Karpas-422 (cell line): ENCODE measurements at places on chromosomes 1 and 21. TPM values are rescaled to one million over a fixed set of nuclear protein-coding genes. Genes with fewer than 3 reads are reported as not detected.

The DCAF8 gene
- 89.7 and 132 TPM in 2 replicates for total RNA-seq

DNA sequence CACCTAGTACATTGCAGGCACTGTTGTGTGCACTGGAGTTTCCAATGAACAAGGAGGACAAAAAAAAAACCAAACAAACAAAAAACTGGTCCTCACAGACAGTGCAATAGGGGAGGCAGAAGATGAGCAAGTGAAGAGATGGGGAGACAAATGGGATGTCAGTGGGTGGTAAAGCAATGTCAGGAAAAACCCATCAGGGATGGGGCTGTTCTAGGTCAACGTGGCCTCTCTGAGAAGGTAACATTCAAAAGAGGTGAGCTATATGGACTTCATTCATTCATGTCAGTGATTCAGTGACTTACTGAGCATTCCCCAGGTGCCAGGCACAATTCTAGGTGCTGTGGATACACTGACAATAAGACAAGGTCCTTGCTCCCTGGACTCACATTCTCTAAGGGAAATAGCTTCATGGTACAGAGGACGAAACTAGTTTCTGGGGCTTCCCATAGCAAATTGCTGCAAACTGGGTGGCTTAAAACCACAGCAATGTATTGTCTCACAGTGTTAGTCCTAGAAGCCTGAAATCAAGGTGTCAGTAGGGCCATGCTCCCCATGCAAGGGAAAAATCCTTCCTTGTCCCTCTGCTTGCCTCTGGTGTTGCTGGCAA is 140.5 kb upstream of the KLHDC7A start:
- no peaks in the 10 kb centered on the region for H3K27me3 ChIP-seq
- H3K4me1 ChIP-seq, result no peaks in the 10 kb centered on the region
- H3K27ac ChIP-seq, result no peak overlapping the region
- H3K4me3 ChIP-seq, result no peak overlapping the region
- DNase-seq, result no peak

- peaks cover 61% of the 10 kb centered on the region for H3K36me3 ChIP-seq
- no peak overlapping the region for H3K27ac ChIP-seq
- no peak overlapping the region for H3K4me3 ChIP-seq
These were observed 22.4 kb downstream of the URB2 start for GRCh38 chr1:229648406-229648805.

DNA sequence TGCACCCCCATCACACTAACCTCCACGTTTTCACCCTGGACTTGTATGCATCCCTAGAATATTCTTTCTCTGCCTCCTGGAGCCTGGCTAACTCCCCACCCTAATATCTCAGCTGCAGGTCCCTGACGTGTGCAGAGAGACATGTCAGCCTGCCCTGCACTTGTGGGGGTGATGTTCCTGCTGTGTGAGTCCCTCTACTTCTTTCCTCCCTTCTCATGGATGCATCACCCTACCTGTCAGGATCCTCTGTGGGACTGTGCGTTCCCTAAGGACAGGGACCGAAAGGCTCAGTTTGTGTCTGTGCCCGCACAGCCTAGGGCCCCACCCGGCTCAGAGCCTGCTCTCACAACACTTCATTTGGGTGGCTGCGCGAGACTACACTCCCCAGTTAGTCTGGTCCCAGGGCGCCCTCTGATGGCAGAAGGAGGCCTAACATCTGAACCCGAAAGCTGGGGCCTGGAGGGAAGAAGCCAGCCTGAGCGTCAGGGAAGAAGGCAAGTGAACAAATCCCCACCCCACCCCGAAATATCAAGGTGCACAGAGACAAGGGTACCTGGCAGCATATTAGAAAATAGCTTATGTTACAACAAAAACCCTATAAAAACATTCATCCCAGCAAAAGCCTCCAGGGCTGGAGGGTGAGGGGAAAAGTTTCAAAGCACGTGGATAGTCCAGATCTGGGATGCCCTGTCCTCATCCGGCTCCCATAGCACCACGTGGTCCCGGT is 3.7 kb downstream of the CD52 start:
- H3K27ac ChIP-seq, result peak overlapping the region; percentile 87
- peaks cover 53% of the 10 kb centered on the region for H3K4me1 ChIP-seq
- no peak overlapping the region for H3K4me3 ChIP-seq
- H3K27me3 ChIP-seq, result no peaks in the 10 kb centered on the region

The WNT3A gene
- not detected in 2 replicates for total RNA-seq

The TMEM52 gene
- not detected in 2 replicates for total RNA-seq

GRCh38 chr21:27192281-27192949 is 225.5 kb upstream of the ADAMTS5 start:
- H3K4me1 ChIP-seq, result no peaks in the 10 kb centered on the region
- DNase-seq, result no peak
- no peaks in the 10 kb centered on the region for H3K27me3 ChIP-seq
- no peaks in the 10 kb centered on the region for H3K36me3 ChIP-seq
- no peak overlapping the region for H3K27ac ChIP-seq

The RIMKLA gene
- total RNA-seq, result 1.1 and 2.1 TPM in 2 replicates

DNA sequence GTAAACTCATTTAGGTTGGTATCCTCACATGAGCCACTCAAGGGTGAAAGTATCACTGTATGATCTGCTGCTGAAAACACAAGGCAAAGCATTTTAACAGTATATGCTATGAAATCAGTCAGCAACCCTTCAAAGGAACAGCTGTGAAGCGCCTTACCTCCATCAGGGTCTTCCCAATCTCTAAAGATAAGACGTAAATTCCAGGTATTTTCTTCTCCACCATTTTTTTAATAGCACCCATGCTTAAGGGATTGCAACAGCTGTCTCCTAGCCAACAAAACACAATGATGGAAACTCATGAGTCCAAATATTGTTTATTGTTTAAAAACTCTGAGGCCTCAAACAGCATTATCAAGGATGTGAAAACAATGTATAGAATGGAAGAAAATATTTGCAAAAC is 4.8 kb downstream of the PPT1 start:
- H3K27me3 ChIP-seq, result no peaks in the 10 kb centered on the region
- no peak overlapping the region for H3K4me3 ChIP-seq
- no peak for DNase-seq
- H3K27ac ChIP-seq, result no peak overlapping the region

- no peaks in the 10 kb centered on the region for H3K4me1 ChIP-seq
- DNase-seq, result no peak
These were observed 5.0 kb downstream of the ADAMTS1 start for GRCh38 chr21:26840201-26840600.

GRCh38 chr1:50976111-50976889 is 6.3 kb downstream of the CDKN2C start:
- no peaks in the 10 kb centered on the region for H3K27me3 ChIP-seq
- H3K36me3 ChIP-seq, result 0 out of 2 replicates have a peak, but pooled peaks cover 5% of the 10 kb centered on the region
- H3K27ac ChIP-seq, result no peak overlapping the region
- DNase-seq, result peak; percentile 55
- peaks cover 53% of the 10 kb centered on the region for H3K4me1 ChIP-seq

The SPRR2E gene
- not detected in 2 replicates for total RNA-seq

The CYP4A11 gene
- total RNA-seq, result not detected in 2 replicates

The TNFSF4 gene
- total RNA-seq, result 0.26 and 1.2 TPM in 2 replicates

The TMEM61 gene
- total RNA-seq, result not detected in 2 replicates

- DNase-seq, result no peak
- H3K4me1 ChIP-seq, result no peaks in the 10 kb centered on the region
- H3K36me3 ChIP-seq, result no peaks in the 10 kb centered on the region
- no peak overlapping the region for H3K4me3 ChIP-seq
These were observed 12.5 kb downstream of the NCAM2 start for GRCh38 chr21:21010698-21011097.

The BATF3 gene
- total RNA-seq, result 4.4 and 7.7 TPM in 2 replicates

The SLC9C2 gene
- not detected in 2 replicates for total RNA-seq

DNA sequence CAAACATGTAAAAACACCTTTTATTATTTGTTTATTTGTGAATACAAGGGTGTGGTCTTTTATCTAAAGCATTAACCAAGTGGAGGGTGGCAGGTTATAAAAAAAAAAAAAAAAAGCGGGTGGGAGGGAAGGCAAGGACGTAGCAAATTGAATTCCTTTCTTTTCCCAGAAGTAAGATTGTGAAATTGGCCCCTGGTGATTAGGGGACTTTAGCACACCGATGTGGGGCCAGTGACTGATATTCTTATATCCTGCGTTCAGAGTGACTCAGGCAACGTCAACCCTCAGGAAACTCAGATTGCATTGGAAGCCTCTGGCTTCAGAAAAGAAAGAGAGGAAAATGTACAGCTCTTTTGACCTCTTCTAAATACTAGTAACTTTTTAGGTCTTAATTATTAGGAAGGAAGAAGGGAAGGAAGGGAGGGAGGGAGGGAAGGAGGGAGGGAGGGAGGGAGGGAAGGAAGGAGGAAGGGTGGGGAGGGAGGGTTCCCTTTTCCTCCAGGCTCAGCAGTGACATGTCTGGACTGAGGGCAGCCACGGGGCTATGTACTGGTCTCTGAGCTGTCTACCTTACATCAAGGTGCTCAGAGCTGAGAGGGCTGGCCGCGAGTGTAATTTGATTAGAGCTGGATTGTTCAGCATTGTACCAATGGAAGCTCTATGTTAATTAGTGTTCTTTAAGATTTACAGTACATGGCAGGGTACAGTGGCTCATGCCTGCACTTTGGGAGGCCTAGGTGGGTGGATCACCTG is 30.2 kb downstream of the EVA1C start:
- no peaks in the 10 kb centered on the region for H3K4me1 ChIP-seq
- H3K27me3 ChIP-seq, result no peaks in the 10 kb centered on the region
- H3K36me3 ChIP-seq, result no peaks in the 10 kb centered on the region
- H3K4me3 ChIP-seq, result no peak overlapping the region

DNA sequence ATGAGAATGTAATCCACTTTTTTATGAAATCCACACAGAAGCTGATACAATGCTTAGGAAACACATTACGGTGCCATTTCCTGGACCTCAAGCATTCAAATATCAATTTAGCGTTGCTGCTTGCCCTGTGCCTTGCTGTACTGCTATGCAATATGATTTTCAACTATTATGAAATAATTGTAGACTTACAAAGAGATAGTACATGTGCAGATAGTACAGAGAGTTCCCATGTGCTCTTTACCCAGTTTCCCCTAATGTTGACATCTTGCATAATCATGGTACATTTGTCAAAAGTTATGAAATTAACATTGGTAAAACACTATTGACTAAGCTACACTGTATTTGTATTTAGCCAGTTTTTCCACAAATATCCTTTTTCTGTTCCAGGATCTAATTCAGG is 37.7 kb upstream of the PTBP2 start:
- H3K4me3 ChIP-seq, result no peak overlapping the region
- no peak for DNase-seq
- no peaks in the 10 kb centered on the region for H3K27me3 ChIP-seq
- no peaks in the 10 kb centered on the region for H3K36me3 ChIP-seq
- H3K27ac ChIP-seq, result no peak overlapping the region

- H3K27me3 ChIP-seq, result no peaks in the 10 kb centered on the region
- H3K36me3 ChIP-seq, result no peaks in the 10 kb centered on the region
These were observed 106.8 kb downstream of the LMO4 start for GRCh38 chr1:87435484-87435883.

The NDUFS5 gene
- total RNA-seq, result 259 and 372 TPM in 2 replicates

DNA sequence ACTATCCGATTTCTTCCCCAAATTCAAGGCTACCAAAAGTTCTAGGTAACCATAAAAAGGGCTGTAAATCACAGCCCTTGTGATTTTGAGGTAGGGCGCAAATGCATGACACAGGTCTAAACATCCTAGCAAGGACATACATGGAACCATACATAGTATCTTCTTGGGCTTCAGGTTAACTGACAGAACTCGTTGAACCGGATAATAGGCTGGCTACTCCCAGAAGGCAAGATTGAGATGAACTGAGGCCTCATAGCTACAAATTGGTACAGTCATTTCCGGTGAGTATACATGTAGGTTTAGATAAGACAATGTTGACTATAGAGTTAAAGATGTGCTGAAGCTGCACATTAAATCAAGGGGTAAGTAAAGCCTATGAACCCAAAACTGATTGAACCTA is 27.3 kb upstream of the TP53BP2 start:
- no peak overlapping the region for H3K27ac ChIP-seq
- no peaks in the 10 kb centered on the region for H3K36me3 ChIP-seq
- H3K27me3 ChIP-seq, result no peaks in the 10 kb centered on the region
- no peak for DNase-seq
- H3K4me3 ChIP-seq, result no peak overlapping the region

DNA sequence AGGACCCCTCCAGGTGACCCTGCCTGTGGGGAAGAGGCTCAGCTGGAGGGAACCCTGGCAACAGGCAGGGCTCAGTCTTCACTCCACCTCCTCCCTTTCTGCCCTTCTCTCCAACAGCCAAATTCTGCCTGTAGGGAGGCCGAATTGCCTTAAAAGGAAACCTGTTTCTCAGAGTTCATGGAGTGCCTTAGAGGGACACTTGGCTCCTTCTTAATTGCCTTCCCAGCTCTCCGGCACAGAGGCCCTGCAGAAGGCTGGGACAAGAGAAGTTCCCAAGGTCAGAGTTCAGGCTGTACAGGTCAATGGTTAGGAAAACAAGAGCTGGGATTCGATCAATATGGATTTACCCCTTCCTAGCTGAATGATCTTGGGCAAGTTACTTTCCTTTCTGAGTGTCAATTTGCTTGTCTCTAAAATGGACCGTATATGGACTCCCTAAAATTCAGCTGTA is 6.2 kb downstream of the CSRP1 start:
- peaks cover 22% of the 10 kb centered on the region for H3K4me1 ChIP-seq
- H3K36me3 ChIP-seq, result no peaks in the 10 kb centered on the region; the same call in 1 of the 2 replicates
- H3K4me3 ChIP-seq, result no peak overlapping the region
- no peak for DNase-seq

The SMPDL3B gene
- 0.36 TPM in 1 of 2 replicates, not detected in the other for total RNA-seq

The FAM177B gene
- not detected in 2 replicates for total RNA-seq

The KRTAP19-3 gene
- total RNA-seq, result not detected in 2 replicates

DNA sequence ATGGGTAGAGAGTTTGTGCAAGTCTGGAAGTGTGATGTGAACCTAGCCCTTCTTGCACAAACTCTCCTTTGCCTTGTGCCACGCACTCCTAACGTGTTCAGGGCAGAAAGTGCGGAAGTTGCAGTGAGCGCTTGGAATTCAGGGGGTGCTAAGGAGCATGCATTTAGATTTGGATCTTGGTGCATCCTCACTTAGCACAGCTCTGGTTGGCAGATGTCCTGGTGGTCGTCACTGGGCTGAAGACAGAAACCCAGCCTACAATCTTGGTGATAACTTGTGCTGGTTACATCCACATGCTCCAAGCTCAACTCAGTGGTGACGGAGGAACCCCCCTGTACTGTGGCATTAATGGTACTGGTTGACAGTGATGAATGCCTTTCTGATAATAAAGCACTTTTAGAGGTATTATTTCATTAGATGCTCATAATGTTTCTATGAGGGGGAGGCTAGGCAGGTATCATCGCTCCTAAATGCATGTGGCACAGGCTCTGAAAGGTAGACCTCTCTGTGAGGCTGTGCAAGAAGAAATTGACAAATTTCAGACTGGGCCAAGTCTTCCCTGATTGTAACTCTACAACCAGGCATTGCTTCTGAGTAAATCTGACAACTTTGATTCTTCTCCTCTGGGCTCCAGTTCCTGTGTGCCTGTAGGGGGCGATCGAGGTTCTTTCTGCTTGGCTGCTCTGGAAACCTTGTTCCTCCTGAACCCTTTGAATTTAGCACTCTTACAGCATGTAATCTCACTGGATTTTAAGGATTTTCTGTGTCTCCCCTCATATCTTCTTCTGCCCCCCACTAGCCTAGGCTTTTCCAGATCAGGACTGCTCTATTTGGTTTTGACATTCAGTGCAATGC is 40.6 kb downstream of the MAPKAPK2 start:
- no peaks in the 10 kb centered on the region for H3K36me3 ChIP-seq
- H3K27me3 ChIP-seq, result no peaks in the 10 kb centered on the region
- peaks cover 3% of the 10 kb centered on the region; the same call in 1 of the 2 replicates for H3K4me1 ChIP-seq
- peak; percentile 81 for DNase-seq

- peaks cover 7% of the 10 kb centered on the region for H3K4me1 ChIP-seq
- H3K27ac ChIP-seq, result no peak overlapping the region
- H3K4me3 ChIP-seq, result no peak overlapping the region
- H3K27me3 ChIP-seq, result 0 out of 2 replicates have a peak, but pooled peaks cover 2% of the 10 kb centered on the region
- no peaks in the 10 kb centered on the region for H3K36me3 ChIP-seq
- no peak for DNase-seq
These were observed 34.6 kb upstream of the HIVEP3 start for GRCh38 chr1:41953291-41953690.

GRCh38 chr1:166738140-166738539 is 101.1 kb upstream of the POGK start:
- H3K4me1 ChIP-seq, result no peaks in the 10 kb centered on the region
- no peak for DNase-seq
- no peaks in the 10 kb centered on the region for H3K27me3 ChIP-seq
